ENCODE measurements at places on chromosomes 7 and 10.

GRCh38 chr7:91351374-91351773, 87.1 kb downstream of the FZD1 start:
- DNase-seq = no peak

GRCh38 chr10:43250615-43251418, 16.0 kb downstream of the RASGEF1A start:
- no peak for DNase-seq

- DNase-seq = peak; percentile 98
Observed at GRCh38 chr10:8053446-8054243, 843 bp upstream of the GATA3 start.

- DNase-seq = no peak
Observed at GRCh38 chr7:122658856-122659255, 40.1 kb downstream of the RNF133 start.

GRCh38 chr7:4665661-4666060, 16.4 kb upstream of the FOXK1 start:
- DNase-seq = no peak

DNA sequence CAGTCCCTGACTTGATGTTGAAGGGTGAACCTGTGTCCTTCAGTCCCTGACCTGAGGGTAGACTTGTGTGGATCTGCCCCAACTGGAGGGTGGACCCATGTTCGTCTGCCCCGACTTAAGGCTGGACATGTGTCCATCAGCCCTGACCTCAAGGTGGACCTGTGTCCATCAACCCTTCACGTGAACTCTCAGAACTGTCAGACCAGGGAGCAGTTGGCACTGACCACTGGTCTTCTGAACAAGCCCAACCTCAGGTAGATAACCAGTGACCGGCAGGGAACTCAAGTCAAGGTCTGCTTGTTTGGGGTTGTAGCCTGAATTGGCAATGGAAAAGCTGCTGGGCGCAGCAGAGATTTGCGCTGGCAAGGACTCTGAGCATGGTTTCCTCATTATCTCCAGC, 96.5 kb downstream of the ADCY1 start:
- DNase-seq = no peak

DNA sequence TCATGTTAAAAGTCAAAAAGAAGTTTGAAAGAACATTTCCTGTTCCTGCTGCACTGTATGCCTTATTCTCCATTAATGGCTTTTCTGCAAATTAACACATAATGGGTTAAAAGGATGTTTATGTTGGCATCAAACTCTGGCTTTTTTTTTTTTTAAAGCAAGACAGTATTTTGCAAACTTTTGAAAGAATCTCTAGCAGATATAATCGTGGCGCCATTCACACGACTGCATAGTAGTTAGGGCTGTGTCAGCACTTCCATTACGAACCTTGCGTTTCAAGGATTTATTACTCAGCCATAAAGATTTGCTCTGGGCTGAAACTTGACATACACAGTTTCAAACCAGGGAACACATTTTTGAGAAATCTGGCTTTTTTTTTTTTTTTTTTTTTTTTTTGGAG, 207.8 kb downstream of the DYNC1I1 start:
- DNase-seq = no peak

DNA sequence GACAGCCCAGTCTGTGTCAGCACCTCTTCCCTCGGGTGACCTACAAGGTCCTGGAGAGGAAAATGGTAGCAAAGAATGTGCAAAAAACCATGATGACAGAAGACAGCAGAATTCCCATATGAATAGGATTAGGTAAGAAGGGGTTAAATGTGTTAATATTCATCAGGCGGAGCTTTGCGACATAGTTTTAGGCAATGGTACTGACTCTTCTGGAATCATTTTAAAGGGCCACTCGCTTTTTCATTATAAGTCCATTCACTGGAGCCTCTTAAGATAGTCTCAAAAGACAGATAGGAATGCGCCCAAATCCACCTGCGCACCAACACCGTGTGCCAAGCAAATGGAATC, 38.2 kb downstream of the DLG5 start:
- no peak for DNase-seq

GRCh38 chr7:156475179-156475578, 165.4 kb upstream of the RNF32 start:
- DNase-seq = no peak

DNA sequence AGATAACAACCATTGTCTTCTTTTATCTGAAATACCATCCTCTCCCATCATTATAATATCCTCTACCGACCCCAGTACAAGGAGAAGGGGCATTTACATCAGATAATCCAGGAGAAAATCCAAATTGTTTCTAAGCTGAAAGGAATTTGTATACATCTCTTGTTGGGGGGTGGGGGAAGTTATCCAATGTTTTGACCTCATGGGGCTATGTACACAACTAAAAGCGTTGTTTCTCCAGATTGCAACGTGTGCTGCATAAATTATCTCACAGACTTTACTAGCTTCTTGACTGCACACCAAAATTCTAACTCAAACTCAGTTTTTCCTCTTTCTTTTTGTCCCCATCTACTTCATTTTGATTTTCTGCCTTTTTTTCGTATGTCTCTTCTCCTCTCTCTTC, 156.7 kb downstream of the TWIST1 start:
- DNase-seq = no peak

DNA sequence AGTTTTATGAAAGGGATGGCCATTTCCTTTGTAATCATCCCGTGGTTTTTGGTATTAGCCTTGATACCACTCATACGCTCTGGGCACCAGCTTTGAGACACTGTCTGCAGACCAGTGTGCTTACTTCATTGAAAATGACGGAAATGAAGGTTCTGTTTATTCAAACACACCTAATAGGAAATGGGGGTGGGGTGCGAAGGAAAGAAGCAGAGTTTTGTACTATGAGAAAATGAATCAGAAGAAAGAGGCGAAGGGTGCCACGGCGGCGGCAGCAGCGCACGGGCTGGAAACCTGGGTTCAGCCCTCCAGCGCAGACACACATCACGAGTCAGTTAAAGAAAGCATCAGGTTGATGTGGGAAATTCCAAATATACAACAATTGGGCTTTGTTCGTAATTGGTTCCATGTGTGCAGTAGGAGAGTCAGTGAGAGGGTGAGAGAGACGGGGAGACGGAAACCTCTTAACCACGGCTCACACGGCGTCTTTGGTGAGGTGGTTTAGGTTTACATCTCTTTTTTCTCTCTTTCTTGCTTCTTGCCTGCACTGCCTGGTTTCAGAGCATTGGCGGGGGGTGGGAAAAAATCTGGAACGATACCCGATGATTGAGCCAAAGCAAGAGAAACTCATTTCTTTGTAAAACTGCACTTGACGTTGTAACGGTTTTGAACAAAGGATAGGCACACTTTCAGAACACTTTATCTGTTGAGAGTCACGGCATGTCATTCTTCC, 321.2 kb downstream of the FRMD4A start:
- peak; percentile 52 for DNase-seq

DNA sequence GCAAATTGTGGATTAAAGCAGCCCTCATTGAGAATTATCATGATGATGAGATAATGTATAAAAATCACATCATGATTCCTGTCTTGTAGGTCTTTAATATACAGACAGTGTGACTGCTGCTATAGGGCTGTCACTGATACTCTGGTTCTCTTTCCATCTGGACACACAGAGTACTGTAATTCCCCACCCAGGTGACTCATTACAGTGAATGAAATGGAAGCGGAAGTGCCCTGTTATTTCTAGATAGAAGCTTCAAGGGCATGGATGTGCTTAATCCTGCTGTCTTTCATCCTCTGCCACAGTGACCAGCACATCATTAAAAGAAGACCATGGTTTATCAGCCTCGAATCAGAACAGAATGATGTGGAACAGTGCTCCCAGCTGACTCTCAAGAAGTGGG, 1234.0 kb downstream of the SORCS3 start:
- DNase-seq = no peak

GRCh38 chr10:93143281-93143680, 69.6 kb downstream of the CYP26A1 start:
- no peak for DNase-seq

GRCh38 chr10:47400786-47401185, 16.7 kb upstream of the ZNF488 start:
- no peak for DNase-seq

DNA sequence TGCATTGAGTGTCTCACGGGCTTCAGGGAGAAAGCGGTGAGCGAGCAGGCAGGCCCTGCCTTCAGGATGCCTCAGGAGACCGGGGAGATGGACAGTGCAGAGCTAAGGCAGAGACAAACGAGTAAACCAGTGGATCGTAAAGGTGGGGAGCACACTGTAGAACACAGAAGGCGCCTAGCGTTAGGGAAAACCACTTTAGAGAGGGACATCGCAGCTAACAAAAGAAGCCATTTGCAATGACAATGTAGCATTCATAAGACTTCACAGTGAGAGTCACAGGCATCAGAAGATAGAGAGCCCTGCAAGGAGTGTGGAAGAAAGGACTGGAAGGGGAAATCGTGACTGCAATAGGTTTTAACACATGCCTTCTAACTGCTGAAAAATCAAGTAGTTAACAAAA, 54.9 kb upstream of the TMEM273 start:
- DNase-seq = no peak

DNA sequence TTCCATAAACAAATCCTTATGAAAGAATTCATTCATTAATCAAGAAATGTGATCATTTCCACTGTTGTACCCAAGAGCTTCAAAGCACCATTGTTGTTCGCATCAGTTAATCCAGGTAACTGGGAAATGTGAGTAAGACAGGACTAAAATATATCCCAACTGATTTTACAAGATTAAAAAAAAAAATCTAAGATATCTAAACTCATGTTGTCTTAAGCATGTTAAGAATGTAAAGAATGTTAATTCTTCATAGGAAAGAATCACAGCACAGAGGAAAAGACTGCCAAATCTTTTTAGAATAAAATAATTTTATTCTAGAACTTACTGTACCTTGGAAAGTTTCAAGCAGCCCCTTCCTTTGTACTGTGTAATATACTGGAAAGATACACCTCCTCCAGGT, 16.4 kb downstream of the FZD1 start:
- DNase-seq = no peak

DNA sequence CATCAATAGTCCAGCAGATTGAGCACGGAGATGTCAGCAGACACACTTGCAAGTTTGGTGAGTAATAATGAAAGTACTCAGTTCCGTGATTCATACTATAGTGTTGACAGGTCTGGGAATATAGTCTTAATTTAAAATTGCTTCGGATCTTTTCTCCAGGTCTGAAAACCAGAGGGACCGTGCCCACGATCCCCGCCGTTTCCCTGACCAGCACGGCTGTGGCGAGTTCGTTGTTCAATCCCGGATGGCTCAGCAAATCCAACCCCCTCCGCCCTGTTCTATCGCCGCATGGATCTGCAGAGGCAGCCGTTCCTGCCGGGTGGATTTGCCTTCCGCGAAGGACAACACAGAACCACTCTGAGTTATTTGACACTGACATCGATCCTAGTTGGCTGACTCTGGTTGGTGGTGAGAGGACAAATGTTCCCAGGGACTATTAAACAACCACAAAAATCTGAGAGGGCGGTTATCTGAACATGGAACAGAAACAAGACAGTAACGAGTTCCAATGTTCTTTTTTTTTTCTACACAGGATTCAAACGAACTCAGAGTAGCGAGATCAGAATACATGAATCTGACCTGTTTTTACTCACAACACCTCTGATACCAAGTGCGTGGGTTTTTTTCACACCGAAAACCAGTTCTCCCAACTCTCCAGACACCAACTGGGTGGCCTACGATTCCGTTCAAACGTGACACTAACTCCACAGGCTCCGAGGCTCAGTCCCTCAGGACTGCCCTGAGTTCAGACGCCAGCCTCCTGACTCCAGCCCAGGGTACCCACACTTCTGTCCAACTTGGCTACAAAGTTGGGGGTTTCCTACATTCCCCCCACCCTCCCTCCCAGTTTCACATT, 52.7 kb downstream of the RBM17 start:
- DNase-seq = no peak

DNA sequence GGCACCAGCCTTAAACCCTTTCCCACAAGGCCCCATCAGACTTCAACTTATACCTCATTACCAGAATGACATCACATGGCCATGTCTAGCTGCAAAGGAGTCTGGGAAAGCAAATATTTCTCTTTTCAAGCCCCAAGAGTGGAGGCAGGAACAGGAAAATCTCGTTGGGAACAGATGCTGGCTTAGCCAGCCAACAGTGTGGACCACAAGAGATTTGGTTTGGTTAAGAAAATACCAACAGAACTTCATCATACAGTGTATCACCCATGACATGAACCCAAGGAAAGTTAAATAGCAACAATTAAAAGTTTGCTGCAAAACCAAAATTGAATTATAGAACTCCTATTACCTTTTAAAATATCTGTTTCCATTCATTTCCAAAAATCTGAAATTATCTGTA, 2.2 kb upstream of the MET start:
- no peak for DNase-seq

- DNase-seq = no peak
Observed at GRCh38 chr7:40202851-40203250, 68.0 kb downstream of the SUGCT start.

DNA sequence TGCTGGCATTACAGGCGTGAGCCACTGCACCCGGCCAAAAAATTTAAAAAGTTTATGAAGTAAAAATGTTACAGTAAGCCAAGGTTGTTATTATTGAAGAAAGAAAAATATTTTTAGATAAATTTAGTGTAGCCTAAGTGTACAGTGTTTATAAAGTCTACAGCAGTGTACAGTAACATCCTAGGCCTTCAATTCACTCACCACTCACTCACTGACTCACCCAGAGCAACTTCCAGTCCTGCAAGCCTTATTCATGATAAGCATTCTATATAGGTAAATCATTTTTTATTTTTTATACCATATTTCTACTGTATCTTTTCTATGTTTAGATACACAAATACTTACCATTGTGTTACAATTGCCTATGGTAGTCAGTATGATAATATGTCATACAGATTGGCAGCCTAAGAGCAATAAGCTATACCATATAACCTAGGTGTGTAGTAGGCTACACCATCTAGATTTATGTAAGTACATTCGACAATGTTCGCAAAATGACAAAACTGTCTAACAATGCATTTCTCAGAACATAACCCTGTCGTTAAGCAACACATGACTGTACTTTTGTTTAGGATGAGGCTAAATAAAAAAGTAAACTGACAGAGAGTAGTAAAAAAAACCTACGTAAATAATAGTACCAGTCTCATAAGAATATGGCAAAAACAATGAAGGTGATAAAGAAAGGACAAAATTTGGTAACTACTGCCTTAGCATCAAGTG, 77.8 kb upstream of the FAM133B start:
- DNase-seq = no peak

GRCh38 chr7:113698556-113699220, 220.1 kb downstream of the PPP1R3A start:
- DNase-seq = no peak

- DNase-seq = no peak
Observed at GRCh38 chr10:48648172-48648942, 36.3 kb upstream of the WDFY4 start.

DNA sequence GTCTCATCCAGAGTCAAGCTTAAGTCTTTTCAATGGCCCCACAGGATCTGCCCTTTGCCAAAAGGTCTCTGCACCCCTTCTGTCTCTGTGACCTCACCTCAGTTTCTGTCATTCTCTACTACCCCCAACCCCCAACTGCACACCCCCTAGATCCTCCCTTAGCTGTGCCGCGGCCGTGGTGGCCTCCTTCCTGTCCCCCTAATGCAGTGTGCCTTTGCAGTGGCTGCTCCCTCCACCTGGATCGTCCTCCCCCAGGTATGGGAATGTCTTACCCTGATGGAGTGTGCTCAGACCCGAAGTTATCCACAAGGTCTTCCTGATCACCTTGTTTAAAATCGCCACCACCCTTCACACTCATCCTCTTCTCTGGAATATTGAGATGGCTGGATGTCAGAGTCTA, 9.6 kb downstream of the FGF8 start:
- no peak for DNase-seq

GRCh38 chr7:126698446-126698845, 554.3 kb downstream of the GRM8 start:
- DNase-seq = no peak

GRCh38 chr10:124025660-124026588, 67.5 kb downstream of the CHST15 start:
- no peak for DNase-seq

Measured in stimulated activated CD4-positive, alpha-beta T cell treated with anti-CD3 and anti-CD28 coated beads, Interleukin-1b, Interleukin-23, amount 100 ng/mL, for 1 hour (primary cell).